ENCODE measurements at places on chromosomes 2 and 18.

DNA sequence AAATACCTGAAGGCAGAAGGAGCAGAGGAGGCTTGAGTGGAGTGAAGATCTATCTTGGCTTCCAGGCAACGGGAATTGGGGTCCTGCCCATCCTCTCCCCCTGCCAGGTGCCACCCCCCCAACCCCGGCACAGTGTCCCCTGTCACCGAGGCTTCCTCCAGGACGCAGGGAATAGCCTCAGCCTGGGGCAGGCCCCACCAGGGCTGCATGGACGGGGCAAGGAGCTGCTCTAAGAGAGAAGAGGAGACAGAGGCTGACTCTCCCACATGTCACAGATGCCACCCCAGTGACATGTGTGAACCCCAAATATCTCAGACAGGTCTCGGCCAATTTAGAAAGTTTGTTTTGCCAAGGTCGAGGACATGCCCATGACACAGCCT, 42.1 kb downstream of the PXDN start:
- no peak for DNase-seq

DNA sequence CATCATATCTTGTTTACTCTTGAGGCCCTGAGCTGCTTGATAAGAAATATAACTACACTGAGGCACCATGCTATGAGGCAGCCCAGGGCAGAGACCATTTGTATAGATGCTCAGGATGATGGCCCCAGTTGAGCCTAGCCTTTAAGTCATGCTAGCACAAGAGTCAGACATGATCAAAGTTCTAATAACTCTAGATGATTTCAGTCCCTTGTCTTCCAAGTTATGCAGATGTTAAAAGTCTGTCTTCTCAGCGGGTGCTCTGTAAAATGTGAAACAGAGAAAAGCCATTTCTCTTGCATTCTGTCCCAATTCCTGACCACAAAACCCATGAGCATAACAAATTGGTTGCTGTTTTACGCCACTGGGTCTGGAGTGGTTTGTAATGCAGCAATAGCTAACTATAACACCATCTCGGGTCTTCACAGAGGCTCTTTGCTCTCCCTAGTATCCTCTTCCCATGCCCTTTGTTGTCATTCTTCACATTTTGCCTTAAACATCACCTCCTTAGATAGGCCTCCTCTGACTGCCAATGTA, 49.6 kb downstream of the NXPH2 start:
- no peak for DNase-seq

DNA sequence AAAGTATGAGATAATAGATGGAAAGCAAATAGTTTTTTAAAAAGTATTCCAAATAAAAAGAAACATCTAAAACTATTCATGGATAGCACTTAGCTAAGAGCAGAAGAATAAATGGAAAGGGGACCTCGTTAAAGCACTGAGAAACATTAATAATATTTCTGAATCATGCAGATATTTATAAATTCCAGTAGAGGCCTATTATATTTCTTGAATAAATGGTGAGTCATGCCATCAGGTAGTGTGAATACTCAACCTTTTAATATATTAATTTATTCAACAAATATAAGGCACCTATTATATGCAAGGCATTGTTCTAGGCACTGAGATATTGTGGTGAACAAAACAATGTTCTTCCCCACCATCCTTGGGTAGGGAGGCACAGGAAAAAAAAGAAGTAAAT, 53.8 kb downstream of the ICA1L start:
- no peak for DNase-seq

GRCh38 chr2:172050479-172051125, 34.7 kb upstream of the DLX1 start:
- DNase-seq: no peak

DNA sequence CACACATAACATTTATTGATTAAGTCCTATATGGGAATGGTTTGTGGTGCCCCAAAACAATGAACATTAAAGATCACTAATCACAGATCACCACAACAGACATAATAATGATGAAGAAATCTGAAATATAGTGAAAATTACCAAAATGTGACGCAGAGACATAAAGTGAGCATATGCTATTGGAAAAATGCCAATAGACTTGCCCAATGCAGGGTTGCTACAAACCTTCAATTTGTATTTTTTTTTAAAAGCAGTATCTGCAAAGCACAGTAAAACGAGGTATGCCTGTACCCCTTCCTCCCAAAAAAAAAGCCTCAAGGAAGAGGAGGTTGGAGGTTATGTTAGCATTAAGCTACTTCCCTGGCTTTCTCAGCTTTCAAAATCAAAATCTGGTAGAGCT, 131.1 kb downstream of the RBMS1 start:
- DNase-seq: no peak

DNA sequence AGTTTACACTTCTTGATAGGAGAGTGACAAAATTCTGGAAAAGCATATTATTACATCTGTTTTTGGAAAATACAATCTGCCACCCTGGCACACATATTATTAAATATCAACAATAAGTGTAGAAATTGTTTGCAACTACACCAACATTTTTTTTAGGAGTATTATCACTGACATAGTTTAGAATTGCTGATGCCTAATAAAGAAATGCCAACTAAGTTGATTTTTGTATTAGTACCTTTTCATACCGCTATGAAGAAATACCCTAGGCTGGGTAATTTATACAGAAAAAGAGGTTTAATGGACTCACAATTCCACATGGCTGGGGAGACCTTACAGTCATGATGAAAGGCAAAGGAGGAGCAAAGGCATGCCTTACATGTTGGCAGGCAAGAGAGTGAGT, 35.9 kb upstream of the TFPI start:
- DNase-seq: no peak

DNA sequence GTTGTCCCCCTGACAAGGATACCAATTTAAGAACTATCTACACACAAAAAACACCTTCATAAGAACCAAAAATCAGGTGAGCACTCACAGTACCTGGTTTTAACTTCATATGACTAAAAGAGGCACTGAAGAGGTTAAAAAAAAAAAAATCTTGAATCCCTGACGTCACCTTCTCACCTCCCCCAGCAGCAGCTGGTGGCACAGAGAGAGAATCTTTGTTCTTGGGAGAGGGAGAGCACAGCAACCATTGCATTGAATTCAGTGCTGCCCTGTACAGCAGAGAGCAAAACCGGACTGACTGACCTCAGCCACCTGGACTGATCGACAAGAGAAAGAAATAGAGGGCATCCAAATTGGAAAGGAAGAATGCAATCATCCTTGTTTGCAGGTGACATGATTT, 566.0 kb downstream of the TMX3 start:
- DNase-seq: no peak

DNA sequence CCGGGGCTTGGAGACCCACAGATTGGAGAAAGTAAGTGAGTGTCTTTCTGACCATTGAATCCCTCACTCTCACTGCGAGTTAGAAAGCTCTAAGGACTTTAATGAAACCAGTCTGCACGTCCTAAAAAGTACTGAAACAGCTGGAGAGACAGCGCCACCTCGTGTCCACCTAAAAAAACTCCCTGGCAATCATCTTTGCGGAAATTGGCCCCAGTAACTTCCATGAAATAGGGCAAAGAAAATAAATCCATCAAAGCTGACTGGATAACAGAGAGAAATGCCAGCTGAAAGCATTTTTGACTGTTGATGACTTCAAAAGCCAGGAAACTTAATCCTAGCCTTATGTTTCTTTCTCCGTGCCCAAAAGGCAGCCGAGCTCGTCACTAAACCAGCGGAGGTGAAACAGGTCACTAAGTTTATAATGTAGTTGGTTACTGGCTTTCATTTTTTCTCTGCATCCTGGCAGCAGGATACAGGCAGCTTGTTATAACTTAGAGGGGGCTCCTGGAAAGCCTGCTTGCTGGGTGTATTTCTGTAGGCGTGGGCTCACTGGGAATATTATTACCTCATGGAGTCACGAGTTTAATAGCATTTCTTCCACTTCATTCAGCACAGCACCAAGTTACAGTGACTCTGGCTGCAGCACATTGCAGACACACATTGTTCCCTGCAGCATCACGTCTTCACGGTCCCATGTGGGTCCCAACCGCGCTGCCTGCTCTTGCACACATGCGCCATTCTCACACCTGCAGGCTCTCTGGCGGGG, 266.5 kb downstream of the HRH4 start:
- peak; percentile 52 for DNase-seq

- peak; percentile 25 for DNase-seq
Observed at GRCh38 chr2:70104231-70105111, 17.2 kb downstream of the PCBP1 start.

GRCh38 chr2:42076357-42077225, 28.8 kb downstream of the PKDCC start:
- no peak for DNase-seq

GRCh38 chr18:79585395-79586370, 93.9 kb upstream of the CTDP1 start:
- no peak for DNase-seq

DNA sequence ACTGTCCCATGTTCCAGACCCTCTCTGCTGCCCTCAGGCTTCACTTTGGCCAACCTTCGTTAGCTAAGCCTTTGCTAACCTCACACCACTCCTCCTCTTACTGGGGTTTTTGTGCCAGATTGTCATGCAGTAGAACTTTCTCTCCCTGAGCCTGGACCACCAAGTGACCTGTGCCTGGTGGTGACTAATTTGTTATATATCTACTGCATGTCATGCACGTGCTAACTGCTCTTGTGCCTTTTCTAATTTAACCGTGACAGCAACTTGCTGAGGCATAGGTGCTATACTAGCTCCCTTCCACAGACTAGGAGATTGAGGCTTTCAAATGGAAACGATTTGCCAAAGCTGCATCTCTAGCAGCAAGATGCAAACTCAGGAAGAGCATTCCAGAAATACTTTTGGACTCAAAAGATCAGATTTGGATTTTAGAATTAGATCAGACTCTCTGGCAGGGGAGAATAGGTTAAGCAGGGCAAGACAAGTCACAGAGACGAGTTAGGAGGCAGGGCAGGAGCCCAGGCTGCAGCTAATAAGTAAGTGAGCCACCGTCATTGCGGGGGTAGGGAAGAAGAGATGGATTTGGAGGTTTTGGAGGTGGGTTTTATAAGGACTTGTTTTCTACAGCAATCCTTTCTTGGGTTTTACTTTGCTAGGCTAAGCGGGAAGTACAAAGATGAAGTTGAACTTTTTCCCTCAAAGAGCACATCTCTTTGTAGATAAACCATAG, 1.8 kb downstream of the PPP1R7 start:
- no peak for DNase-seq

DNA sequence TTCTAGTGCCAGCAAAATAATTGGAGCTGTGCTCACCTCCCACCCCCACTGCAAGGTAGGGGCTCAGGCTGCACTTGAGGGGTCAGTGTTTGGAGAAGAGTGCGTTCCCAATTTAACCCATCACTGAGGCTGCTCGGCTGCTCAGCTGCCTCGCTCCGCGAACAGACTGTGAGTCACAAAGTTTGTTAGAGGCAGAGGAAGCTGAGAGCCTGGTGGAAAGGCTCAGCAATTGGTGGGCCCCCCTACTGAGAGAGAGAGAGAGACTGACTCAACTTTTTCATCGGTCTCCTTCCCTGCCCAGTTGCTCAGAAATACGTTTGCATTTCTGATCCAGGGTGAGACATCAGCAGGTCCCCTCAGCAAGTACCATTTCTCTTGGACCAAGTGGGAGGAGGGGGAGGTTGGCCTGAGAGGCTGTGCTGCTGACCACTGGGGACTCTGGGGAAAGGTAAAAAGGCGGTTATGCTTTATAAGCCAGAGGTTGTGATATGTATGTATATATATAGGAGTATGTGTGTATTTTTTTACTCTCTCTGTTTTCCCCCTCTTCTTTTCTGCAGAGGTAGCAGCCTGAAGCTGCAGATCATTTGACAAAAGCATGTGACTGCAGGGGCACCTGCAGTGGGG, 1.5 kb downstream of the EFR3B start:
- peak; percentile 50 for DNase-seq

DNA sequence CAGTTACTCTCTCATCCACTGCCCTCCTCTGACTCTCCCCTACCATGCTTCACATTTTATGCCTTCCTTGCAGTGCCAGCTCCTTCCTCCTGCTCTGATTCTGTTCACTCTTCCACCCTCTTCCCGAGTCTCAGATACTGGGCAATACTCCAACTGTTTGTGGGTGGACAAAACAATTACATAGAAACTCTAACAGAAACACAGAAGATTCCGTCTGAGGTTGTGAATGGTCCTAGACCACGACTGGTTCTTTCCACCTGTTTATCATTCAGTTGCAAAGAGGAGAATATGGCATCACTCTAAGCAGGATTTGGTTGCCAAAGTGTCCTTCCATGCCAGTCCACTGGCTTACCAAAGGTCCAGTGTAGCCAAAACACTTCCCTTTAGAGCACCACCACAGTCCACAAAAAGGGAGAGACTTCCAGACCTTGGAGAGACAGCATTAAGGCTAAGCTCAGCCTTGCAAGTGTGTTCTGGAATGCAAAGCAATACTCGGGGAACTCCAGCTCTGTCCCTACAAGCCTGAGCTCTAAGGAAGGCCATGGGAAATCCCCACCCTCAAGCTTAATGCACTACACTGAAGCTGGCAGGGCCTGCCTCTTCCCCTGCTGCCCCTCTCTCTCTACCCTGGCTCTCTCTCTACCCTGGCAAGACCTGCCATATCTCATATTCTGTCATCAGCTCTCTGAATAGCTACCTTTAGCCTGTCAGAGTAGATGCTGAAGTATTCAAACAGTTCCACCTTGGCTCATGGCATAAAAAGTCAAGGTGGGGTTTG, 33.6 kb upstream of the RND3 start:
- no peak for DNase-seq

GRCh38 chr2:231227310-231228162, 29.1 kb downstream of the ARMC9 start:
- peak; percentile 11 for DNase-seq

DNA sequence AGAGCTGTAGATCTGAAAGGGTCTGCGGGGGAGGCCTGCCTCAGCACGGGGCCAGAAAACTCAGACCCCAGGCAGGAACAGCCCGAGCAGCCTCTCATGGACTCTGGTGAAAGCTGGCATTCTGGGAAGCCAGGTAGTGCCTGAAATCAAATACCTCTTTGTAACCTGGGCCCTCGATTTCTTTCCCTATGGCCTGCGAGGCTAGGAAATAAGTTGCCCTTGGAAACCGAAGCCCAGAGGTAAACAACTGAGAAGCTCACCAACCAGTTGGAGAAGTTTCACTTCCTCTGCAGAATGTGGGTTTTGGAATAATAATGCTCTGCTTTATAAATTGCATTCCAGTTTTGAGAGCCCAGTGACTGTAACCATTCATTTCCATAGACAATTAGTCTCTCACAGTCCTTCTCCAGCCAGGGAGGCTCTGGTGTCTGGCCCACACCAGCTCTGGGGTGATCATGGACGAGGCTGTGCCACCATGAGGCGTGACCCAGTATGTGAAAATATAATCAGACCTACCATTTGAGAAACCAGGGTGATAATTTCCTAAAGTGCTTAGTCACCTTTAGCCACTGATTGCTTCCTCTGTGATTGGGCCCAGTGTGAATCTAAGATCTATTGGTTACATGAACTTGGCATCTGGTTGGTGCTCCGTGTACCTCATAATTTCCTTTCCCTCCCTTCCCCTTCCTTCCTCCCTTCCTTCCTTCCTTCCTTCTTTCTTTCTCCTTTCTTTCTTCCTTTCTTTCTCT, 133.1 kb upstream of the PELI1 start:
- no peak for DNase-seq

GRCh38 chr2:217905395-217905794, 97.4 kb downstream of the TNS1 start:
- no peak for DNase-seq
